ENCODE measurements at places on chromosomes 11 and 22. TPM values are rescaled to one million over a fixed set of nuclear protein-coding genes. Genes with fewer than 3 reads are reported as not detected.
A peak's percentile ranks its signal among the peaks of the same experiment; 100 is the strongest.

Gene LDHAL6A
- not detected for total RNA-seq

- H3K36me3 ChIP-seq = no peaks in the 10 kb centered on the region
- peaks cover 6% of the 10 kb centered on the region for H3K4me1 ChIP-seq
- H3K27me3 ChIP-seq = no peaks in the 10 kb centered on the region
- DNase-seq = no peak
- no peak overlapping the region for H3K4me3 ChIP-seq
Observed at GRCh38 chr11:63709336-63709884, 28.1 kb downstream of the RTN3 start.

DNA sequence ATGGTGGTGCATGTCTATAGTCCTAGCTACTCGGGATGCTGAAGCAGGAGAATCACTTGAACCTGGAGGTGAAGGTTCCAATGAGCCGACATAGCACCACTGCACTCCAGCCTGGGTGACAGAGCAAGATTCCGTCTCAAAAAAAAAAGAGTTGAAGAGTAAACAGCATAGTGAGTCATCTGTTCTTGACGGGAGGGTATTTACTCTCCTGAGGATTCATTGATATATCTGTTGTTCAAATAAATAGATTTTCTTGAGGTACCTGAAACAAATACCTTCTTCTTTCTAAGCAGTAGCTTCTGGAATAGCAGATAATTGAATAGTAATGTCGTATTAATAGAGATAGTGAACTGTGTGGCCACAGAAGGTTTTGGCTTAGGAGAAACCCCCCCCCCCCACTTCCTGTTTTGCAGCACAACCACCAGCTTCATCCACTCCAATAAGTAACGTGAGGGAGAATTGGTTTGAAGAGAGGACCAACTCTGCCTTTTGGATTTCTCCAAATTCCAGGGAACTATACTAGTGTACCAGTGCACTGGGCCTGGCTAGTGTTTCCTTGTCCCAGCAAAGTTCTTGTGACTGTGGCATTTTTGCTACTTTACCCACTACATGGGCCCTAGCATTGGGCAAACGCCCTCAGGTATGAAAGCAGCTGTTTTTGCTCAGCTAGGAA lies 90.0 kb downstream of the PRMT3 start:
- no peaks in the 10 kb centered on the region for H3K27me3 ChIP-seq
- H3K36me3 ChIP-seq = peaks cover 15% of the 10 kb centered on the region

DNA sequence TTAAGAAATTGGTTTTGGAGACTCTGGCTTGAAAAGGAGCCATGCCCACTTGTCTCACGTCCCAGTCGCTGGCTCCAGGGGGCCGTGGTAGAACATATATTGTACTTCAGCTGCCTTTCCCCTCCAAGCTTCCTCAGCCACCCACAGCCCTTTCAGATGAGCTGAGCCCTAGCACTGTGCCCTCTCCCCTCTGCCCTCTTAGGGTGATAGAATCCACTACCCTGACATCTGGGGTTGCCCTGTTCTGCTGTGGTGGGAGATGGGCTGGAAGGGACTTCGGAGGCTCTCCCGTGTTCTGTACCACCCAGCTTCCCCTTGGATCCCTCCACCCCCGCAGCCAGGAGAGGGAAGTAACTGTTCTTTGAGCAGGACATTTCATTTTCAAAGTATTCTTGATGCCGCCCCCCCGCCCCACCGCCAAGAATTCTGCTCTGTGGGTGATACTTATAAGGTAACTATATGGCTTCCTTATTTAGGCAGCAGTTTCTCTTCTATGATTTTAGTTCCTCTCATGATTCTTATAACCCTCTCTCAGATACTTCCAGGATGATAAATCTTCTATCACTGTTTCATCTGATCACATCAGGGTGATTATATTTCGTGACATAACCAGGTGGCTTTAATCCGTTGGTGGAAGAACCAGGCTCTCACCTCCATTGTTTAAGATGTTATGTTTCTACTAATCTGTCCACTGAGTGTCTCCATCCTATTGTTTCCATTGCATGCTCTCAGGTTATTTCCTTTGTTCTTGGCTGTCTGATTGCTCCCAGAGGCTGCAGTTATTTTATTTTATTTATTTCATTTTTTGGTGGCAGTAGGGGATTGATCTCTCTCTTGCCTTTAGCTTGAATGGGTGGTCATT lies 24.1 kb downstream of the ZBTB16 start:
- peak overlapping the region; percentile 34 for H3K4me3 ChIP-seq
- no peaks in the 10 kb centered on the region for H3K27me3 ChIP-seq
- peak overlapping the region; percentile 57 for H3K27ac ChIP-seq

GRCh38 chr22:42978453-42979103 lies 36.4 kb downstream of the PACSIN2 start:
- H3K4me1 ChIP-seq = peaks cover 24% of the 10 kb centered on the region
- peak overlapping the region; percentile 1 for H3K27ac ChIP-seq
- H3K27me3 ChIP-seq = no peaks in the 10 kb centered on the region
- peaks cover 3% of the 10 kb centered on the region for H3K36me3 ChIP-seq
- no peak for DNase-seq

- no peak overlapping the region for H3K27ac ChIP-seq
- H3K36me3 ChIP-seq = no peaks in the 10 kb centered on the region
- peak overlapping the region; percentile 71 for H3K4me3 ChIP-seq
- DNase-seq = no peak
Observed at GRCh38 chr11:2903672-2904011, 18.1 kb upstream of the CDKN1C start.

Gene ROBO4
- 0.07 TPM for total RNA-seq
